Mesenchymal stem cell (in vitro differentiated cells and primary cell): ENCODE measurements at places on chromosomes 4 and X.

DNA sequence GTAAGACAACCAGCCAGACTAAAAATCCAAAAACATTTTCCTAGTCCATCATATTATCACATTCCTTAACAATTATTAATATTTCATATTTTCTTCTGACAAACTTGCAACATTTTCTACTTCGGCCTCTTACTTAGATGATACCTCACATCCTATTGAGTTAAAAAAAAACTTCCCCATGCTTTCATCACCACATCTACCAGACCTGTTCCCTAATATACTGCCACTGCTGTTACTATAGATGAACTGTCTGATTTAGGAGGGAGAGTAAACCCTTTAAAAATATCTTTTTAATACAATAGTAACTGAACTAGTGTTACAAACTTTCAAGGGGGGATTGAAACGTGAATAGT lies 1.5 kb downstream of the FAM200B start:
- DNase-seq: no peak

DNA sequence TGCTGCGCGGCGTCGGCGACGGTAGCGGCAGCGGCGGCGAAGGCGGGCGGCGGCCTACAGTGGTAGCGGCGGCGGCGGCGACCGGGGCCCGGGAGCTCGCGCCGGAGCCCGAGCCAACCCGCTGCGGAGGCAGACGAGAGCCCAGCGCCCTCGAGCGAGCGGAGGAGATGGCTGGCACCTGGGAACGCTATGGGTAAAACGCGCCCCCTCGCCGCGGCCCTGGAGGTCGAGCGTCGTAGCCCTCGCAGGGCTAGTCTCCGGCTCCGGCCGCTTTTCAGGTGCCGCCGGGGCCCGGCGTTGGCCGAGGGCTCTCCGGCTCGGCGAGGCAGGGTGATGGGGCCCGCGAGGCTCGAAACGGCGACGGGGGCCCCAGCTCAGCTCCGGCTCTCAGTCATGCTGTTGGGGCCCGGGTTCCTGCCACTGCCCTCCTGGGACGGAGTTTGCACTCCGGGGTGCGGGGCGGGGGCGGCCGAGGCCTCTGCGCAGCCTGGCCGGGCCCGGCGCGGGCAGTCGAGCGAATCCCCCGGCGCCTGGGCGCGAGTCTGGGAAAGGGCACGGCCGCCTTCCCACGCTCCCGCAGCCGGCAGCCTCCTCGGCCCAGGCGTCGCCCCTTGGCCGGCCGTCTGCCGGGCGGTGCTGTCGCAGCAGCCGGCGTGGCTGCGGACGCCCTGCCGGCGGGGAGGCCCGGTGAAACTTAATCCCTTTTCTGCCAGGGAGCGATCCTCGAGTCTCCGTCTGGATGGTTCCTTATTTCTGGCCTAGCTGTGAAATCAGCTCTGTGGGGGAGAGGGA lies 768 bp downstream of the MID2 start:
- DNase-seq: peak; percentile 77

- DNase-seq: no peak
These were observed 122.0 kb downstream of the GLUD2 start for GRCh38 chrX:121169099-121170035.

GRCh38 chr4:145283909-145284308 lies 103.5 kb upstream of the OTUD4 start:
- peak; percentile 63 for DNase-seq

DNA sequence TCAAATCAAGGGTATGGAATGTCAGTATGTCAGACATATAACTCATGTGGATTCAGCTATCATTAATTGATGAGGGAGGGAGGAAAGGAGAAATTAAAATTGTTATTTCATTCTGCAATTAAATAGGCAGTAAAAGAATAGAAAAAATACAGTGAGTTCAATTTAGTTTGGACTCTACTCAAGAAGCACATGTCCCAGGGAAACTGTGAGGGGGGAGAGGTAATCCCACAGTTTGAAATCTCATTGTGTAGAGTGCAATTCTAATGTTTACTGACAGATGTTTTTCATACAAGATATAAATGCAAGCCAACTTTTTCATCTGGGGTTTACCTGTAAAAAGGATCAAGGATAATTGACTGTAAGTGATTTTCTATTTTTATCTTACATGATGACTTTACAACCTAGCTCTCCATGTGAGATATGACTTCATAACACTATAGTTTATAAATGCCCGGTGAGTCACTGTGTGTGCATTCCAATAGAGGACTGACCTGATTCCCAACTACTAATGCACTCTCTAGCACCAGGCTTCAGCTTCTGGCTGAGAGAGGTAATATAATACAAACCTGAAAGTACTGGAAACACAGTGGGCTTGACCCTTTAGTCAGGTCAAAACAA lies 35.2 kb upstream of the SCD5 start:
- DNase-seq: peak; percentile 89
